ENCODE measurements at places on chromosomes 6 and 20.
A peak's percentile ranks its signal among the peaks of the same experiment; 100 is the strongest.

DNA sequence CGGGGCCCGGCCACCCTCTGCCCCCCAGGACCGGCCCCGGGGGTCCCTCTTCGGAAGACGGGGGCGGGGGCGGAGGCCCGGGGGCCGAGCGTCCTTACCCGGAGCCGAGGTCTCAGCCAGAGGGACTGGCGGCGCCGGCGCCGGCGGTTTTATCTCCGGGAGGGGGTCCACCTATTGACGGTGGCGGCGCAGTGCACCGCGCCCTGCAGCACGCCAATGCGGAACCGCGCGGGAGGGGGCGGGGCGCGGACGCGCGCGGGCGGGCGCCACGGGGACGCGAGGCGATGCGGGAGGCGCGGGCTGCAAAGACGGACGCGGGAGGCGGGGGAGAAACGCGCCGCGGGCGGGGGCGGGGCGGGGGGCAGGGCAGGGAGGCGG, at the start of gene EEF1A2:
TSS of gene EEF1A2 (minus strand) at position 124 of the 378 bp plus-strand sequence. CDS start 1,320 bp downstream, outside the sequence.
- no peak for DNase-seq

GRCh38 chr6:36559011-36559793, 11.9 kb upstream of the STK38 start:
- DNase-seq: no peak

- peak; percentile 71 for DNase-seq
Observed at GRCh38 chr20:33561692-33562601, 72.1 kb downstream of the CBFA2T2 start.

DNA sequence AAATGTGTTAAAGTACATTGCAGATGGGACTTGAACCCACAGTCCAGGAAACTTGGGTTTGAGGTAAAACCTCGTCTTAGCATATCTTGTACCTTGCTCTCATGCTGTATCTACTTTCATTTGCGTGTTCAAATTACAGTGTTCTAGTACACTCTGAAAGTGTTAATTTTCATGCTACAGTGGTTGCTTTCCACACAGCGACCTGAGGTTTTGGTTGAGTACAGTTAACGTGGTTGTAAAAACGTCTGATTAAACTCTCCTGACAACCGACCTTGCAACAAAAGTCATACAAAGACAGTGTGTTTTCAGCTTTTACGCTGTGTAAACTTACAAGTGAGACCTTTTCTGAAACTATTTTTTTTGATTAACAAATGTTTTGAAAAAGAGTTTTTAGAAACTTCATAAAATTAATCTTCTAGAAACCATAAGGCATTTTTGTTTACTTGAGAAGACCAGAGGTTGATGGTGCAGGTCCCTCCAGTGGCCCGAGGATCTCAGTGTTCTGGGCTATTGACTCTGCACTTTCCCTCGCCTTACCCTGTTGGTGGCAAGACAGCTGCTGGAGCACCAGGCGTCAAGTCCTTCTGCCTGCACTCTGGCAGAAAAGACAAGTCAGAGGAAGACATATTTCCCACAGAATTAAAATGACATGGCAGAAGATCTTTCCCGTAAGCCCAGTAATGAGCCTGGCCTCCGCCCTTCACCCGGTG, 334.0 kb downstream of the THBS2 start:
- DNase-seq: no peak

DNA sequence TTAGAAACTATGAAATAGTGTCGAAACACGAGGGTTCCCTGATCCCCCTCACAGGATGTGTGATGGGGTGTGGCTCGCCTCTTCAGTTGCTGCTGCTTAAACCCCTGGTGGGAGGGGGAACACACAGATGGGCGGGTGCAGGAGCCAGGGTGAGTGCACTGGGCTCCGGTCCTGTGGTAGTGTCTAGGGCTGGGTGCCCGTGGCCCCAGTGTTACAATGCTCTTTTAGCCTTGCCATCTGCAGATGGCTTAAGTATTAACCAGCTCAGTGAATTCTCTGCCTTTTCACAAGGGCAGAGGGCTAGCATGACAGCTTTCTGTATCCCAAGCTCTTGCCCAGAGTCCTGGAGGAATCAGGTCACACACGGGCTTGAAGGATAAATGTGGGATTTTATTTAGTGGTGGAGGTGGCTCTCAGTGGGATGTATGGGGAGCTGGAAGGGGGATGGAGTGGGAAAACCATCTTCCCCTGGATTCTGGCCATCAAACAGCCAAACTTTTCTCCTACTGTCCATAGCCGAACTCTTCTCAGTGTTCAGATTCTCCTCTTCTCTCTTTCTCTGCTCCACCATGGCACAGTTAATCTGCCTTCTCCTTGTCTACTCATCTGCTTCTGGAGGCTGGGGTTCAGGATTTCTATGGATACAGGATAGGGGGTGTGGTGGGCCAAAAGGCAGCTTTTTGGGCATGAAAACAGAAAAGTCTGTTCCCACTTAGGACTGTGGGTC, 659.0 kb downstream of the EPM2A start:
- DNase-seq: no peak

GRCh38 chr6:167764713-167765479, 61.8 kb upstream of the AFDN start:
- DNase-seq: no peak

DNA sequence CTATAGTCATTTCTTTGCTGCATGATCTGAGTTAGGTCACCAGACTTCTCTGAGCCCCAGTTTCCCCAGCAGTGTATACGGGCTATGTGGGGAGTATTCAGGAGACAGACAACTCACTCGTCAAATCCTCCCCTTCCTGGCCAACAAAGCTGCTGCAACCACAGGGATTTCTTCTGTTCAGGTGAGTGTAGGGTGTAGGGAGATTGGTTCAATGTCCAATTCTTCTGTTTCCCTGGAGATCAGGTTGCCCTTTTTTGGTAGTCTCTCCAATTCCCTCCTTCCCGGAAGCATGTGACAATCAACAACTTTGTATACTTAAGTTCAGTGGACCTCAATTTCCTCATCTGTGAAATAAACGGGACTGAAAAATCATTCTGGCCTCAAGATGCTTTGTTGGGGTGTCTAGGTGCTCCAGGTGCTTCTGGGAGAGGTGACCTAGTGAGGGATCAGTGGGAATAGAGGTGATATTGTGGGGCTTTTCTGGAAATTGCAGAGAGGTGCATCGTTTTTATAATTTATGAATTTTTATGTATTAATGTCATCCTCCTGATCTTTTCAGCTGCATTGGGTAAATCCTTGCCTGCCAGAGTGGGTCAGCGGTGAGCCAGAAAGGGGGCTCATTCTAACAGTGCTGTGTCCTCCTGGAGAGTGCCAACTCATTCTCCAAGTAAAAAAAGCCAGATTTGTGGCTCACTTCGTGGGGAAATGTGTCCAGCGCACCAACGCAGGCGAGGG, 594 bp upstream of the CDKN1A start:
- DNase-seq: no peak

DNA sequence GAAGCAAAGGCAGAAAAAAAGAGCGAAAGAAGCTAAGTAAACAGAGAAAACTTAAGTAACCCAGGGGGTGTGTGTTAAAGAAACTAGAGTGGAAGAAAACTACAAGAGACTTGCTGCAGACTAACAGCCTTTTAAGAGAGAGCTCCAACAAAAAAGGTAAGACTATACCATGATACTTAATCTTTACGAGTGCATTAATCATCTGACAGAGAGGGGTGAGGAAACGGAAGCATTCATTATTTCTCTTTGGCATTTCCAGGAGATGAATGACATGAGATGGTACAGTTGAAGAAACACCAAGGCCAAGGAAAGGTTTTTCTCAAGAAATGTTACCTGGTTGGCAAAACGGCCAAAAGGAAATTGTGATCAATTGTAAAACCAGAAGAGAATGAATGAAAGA, 906.8 kb downstream of the QKI start:
- DNase-seq: no peak

DNA sequence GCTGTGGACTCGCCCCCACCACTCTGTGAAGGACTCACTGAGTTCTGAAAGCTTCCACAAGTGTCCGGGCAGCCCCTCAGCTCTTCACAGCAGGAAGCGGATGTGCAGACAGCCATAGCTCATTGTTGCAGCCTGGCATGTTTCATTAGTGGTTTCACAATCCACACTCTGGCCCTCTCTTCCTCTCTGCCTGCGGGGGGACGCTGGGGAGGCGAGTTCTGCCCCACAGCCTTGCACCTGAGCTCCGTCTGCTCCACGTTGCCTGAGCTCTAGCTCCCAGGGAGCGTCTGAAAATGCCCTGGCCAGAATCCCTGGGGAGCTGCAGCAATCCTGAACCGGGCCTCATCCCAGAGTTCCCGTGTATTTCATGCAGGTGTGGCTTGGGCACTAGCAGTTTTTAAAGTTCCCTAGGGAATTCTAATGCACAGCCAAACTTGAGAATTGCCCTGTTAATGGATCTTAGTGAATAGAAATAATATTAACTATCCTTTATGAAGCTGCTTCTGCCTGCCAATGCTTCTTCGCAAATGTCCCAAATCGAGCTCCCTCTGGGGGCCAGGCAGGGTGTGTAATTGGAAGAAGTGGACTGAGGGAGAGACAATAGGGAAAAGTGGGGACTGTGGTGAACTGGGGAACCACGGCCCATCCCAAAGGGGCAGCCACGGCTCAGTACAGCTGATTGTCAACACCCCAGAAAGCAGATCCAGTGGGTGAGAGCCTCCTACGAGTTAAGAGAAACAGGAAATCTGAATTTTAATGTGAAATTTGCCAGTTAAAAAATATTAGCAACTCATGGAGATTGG, 51.5 kb downstream of the CTCFL start:
- no peak for DNase-seq

- no peak for DNase-seq
Observed at GRCh38 chr6:107647439-107647948, 157.6 kb downstream of the SOBP start.
